ENCODE measurements at places on chromosomes 1 and 21.

DNA sequence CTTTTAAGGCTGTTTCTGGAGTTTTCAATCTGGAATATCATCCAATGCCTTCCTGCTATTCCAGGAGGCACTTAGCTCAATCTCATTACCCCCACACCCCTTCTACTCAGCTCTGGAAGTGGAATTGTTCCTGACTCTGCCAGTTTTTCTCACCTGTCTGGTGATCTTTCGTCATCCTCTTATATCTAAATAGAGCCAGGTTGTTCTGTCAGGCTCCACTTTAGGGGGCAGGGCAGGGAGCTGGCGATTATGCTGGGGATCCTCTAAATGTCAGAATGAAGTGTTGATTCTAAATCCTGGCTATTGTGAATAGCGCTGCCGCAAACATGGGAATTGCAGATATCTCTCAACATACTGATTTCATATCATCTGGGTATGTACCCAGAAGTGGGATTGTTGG, 63.6 kb upstream of the ETV3 start:
- DNase-seq: peak; percentile 6

DNA sequence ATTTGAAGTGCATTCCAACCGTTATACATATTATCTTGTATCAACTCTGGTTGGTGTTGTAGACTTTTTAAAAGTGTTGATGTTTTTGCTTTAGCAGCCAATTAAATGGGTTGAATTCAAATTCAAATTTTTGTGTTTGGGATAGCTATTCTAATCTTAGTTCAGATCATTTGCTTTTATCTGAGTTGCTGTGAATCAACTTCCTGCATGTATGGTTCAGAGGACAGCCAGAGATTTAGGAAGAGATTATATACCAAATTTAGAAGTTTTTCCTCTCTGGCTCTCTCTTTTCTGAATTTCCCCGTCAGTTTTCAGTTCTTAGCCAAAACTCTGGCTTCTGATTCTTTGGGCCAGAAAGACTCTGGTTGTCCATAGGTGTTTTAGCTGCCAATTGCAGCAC, 415.5 kb downstream of the NUF2 start:
- no peak for DNase-seq

- no peak for DNase-seq
Measured at GRCh38 chr1:23178950-23179349, 10.3 kb upstream of the LUZP1 start.

- DNase-seq: no peak
Measured at GRCh38 chr1:9250411-9251381, 16.1 kb downstream of the H6PD start.

DNA sequence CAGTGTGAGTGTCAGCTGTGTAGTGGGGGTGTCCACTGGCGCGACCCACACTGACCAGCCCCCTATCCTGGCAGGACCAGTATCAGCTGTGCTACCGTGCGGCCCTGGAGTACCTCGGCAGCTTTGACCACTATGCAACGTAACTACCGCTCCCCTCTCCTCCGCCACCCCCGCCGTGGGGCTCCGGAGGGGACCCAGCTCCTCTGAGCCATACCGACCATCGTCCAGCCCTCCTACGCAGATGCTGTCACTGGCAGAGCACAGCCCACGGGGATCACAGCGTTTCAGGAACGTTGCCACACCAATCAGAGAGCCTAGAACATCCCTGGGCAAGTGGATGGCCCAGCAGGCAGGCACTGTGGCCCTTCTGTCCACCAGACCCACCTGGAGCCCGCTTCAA, 28.1 kb upstream of the KDM4A start:
- no peak for DNase-seq

DNA sequence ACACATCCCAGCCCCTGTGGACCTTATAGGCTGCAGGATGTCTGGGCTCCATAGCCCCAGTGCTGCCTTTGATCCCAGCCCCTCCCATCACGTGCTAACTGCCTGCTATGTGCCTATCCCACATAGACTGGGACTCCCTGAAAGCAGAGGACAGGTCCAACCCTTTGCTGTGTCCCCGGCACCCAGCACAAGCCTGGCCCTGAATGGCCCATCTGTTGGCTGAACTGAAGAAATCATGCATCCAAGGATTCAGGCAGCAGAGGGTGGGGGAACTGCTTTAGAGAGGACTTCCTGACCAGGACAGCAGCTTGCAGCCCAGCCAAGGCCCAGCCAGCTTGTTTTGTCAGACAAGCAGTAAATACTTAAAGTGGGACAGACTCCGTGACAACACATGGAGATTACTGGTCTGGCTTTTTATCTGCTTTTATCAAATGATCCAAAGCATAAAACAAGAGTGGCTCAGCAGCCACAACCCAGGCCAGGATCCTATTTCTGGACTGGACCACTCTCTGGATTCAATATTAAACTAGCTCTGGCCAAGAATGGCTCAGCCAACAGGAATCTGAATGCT, 69.3 kb downstream of the GLIS1 start:
- no peak for DNase-seq
